NCI-H1105 (cell line): ENCODE measurements at places on chromosomes 1 and 21.

GRCh38 chr1:46399307-46399706 is 5.2 kb downstream of the FAAH start:
- DNase-seq: no peak

- no peak for DNase-seq
Observed at GRCh38 chr21:36188937-36189336, 32.3 kb downstream of the DOP1B start.

DNA sequence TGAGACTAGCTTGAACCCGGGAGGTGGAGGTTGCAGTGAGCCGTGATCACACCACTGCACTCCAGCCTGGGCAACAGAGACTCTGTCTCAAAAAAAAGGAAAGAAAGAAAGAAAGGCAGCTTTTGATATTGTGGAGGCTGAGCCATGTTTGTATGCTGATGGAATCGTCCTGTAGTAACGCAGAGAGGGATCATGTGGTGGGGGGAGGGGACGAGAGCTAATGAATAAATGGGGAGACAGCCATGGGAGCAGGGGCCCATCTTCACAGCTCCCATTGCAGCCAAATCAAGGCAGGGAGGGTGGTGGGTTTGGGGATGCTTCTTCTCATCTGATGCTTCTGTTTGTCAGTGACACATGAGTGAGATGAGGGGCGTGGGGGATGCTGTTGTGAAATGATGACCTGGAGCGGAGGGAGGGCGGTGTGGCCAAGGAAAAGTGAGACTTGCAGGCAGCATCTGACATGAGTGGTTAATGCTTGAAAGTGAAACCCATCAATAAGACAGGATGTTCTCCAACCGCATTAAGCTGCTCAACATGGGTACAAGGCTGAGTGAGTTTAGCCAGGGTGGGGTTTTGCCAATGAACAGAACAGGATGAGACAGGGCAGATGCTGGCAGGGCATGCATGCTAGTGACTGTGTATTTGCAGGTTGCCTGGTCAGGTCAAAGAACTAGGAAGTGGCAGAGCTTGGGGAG is 16.7 kb downstream of the SPATA21 start:
- DNase-seq: no peak

- no peak for DNase-seq
Observed at GRCh38 chr21:41068496-41068895, 99.5 kb upstream of the BACE2 start.

DNA sequence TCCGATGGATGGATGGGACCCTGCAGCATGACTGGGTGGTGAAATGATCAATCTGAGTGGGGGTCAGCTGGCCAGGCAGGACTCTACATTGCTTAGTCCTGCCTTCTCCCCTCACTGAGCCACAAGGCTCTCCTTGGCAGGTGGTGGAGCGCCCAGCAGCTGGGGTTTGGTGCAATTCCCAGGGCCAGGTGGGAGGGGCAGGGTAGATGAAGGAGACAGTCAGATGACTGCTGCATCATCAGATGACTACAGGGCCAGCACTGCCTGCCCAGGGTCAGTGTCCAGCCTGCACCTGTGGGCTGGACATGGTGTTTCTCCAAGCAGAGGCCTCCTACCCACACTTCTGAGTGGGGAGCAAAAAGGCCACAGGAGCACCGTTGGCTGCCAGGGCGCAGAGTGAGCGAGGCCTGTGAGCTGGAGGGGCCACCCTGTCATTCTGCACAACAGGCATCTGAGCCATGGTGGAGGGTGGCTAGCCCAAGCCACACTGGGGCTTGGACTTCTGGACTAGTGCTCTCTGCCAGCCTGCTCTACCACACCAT is 103.9 kb upstream of the EDN2 start:
- DNase-seq: no peak

GRCh38 chr1:76170084-76170483 is 95.5 kb downstream of the ST6GALNAC3 start:
- no peak for DNase-seq

- DNase-seq: no peak
Observed at GRCh38 chr1:235504122-235504493, at the start of gene B3GALNT2. B3GALNT2 (minus strand) TSS chr1:235504452; CDS start chr1:235504252, 200 bp downstream.

DNA sequence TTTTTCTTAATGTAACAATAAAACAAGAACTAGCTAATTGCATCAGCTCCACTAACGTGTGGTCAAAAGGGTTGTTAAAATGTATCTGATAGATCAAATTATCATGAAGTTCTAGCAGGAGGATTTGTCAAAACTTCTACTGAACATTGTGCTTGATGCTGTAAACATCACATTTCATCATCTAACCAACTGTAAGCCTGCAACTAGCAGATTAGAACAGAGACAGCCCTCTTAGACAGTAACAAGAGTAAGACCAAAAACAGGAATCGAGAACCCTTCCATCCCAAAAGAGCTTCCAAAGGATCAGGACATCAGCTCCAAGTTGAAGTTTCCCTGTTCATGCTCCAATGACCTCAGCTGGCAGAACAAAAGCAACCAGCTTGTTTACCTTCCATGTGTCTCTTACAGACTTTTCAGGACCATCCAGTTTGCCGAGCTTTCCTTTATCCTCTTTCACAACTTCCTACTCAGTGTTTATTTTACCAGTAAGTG is 44.6 kb downstream of the NIBAN1 start:
- peak; percentile 72 for DNase-seq

DNA sequence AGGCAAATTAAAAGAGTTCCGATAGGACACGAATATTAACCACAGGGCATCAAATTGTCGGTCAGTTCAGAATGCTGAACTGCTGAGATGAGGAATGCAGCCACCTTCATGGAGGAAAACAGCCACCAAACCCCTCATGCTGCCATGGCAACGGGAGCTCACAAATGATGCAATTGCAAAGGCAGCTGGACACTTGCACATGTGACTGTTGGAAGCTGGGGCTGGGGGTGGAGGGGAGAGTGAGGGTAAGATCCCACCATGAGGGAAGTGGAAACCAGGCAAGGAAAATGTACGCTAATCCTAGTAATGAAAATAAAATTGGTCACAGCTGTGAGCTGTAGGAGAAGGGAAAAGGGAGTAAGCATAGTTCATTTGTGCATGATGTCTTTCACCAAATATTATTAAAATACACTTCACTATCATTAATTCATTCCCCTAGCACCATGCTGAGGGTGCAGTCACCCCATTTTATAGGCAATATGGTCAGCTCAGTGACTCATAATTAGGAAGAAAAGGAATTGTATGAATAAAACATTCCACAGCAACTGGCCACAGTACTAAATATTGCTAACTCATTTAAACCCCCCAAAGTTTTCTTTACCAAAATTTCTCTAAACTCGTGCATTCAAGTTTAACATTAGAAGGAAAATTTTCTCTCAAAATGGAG is 15.3 kb downstream of the BECN2 start:
- DNase-seq: no peak

DNA sequence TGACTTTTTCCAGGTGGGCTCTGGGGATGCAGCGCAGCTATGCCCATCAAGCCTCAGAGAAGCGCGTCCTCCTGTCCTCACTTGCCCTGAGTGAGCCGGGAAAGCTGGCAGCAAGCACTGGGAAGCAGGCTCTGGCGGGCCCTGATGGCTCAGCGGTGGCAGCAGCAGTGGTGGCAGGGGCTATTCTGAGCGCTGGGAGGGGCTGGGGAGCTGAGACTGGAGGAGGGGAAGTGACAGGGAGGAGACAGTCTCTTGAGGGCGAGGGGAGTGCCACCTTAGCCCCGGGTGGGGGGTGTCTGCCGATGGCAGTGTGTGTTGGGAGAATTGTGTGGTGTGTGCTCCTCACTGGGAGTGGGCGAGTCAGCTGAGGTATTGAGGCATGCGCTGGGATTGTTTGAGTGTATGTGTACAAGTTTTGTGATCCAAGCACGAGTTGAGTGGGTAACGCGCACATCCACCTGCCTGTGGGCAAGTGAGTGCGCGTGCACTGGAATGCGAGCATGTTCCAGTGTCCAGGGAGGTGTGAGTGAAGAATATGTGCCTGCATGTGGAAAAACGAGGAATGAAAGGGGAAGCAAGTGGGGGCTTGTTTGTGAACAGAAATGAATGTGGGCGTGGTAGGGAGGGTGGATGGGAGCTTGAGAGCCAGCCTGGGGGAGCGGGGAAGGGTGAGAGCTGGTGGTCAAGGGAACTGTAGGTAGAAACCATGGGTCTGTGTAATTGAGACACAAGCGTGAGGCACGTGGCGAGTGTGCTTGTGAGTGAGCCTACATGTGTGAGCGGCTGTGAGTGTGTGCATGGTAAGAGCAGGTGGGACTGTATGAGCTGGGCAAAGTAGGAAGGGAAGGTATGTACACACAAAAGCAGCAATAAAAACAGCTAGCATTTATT is 2.9 kb upstream of the FOXO6 start:
- no peak for DNase-seq

DNA sequence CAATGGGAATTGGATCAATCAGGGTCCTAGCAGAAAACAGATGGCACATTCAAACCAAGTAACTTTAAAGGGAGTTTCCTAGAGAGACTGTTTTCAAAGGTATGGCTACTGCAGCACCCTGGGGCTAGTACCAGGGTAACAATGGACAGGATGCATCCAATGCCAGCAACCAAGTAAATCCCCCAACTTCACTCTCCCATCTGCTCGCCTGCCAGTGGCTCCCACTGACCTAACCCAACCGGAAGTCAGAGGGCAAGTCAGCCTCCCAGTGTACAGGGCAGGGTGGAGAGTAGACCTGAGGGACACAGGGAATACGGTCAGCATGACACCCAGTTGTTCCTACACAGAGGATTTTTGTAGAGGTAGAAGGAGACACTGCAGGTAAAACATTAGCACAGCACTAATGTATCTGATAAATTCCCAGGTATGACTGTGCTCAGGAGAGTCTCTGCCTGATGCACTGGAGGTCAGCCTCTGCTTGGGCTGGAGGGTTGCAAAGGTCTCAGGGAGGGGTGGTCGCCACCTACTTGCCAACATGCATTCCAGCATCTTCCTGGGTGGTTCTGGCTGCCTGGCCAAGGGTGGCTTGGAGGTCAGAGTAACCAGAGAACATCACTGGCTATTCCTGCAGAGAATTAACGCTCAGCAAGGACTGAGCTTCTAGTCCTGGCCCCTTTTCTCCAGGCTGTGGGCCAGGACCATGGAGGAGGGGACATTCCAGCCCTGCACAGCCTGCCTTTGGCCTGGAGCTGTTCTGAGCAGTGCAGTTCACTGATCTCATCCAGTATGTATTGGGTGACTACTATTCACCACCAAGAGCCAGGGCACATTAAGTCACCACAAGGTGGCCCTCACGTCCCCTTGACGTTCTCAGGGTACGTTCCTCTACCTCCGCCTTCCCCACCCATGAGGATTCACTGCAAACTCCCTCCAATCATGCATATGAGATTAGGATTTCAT is 5.1 kb upstream of the GJA4 start:
- DNase-seq: no peak

- no peak for DNase-seq
Observed at GRCh38 chr1:30660241-30660640, 63.1 kb downstream of the MATN1 start.

DNA sequence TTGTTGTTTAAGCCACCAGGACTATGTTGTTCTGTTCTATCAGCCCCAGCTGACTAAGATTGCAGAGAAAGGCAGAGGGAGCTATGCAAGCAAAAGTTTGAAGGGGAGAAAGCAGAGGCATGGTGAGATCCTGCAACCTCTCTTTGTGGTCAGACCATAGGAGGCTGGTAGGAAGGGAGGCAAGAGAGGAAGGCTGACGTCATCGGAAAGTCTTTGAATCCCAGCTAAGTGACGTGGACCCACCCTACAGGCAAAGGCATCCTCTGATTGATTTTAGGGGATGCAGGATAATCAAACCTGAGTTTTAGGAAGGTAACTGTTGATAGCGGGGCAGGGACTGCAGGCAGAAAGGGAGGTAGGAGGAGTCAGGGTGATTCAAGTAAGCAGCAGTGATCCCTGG is 23.3 kb upstream of the TNNI1 start:
- no peak for DNase-seq

- DNase-seq: no peak
Observed at GRCh38 chr1:4303303-4303702, 351.1 kb upstream of the AJAP1 start.

DNA sequence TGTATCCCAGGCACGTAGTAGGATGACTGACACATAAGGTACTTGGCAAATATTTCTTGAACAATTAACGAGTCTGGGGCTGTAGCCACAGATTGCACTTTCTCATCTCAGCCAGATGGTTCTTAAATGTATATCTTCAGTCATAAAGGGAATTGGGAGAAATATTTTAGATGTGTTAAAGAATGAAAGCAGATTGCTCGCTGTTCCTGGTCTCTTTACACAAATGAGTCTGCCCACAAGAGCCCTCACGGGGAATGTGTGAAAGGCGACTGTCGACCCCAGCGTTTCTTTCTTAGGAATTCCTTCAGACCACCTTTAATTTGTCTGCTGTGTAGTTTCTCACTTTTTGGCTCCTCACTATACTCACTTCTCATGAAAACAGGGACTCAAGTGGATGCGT is 725 bp downstream of the MT1HL1 start:
- DNase-seq: no peak

GRCh38 chr1:157181258-157181657 is 43.1 kb upstream of the ETV3 start:
- no peak for DNase-seq

- no peak for DNase-seq
Observed at GRCh38 chr1:89576013-89576412, 51.4 kb downstream of the LRRC8B start.

- no peak for DNase-seq
Observed at GRCh38 chr1:39157304-39157703, 47.2 kb upstream of the MACF1 start.

- DNase-seq: no peak
Observed at GRCh38 chr1:2639203-2639602, 6.4 kb upstream of the MMEL1 start.

GRCh38 chr1:195954848-195955247 is 653.4 kb downstream of the KCNT2 start:
- no peak for DNase-seq

DNA sequence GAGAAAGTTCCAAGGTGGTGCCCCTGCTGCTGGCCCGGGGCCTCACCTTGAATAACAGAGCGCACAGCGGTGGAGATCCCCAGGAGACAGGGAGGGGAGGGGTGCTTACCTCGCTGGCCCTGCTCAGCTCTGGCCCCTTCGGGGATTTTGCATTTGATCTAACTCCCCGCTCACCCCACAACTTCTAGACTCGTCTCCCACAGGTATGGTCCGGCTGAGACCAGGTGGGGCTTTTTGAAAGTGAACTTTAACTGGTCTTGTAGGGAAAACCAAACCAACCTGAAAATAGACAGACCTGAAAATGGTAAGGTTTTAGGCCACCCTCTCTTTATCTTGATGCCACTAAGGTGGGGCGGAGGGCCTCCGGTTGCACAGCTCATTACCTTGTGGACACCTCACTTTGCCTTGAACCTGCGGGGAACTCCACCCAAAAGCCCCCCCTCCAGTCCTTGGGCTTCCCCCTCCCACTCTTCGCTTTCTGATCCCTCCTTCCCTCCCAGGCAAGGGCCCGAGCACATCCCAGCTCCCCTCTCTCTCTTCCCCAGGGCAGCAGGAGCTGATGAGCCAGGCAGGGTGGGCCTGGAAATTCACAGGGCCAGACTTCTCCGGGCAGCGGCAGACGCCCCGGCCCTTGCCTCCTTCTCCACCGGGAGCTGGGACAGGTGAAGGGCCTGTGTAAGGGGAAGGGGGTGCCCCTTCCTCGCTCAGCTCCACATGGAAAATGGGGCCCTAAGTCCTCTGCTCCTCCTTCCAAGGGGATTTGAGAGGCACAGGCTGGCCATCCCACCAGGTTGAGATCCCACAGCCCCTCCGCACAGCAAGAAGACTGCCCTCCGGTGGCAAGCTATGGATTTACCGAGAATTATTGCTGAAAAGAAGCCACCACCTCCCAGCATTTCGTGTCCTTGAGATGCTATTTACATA is 16.1 kb downstream of the TNFRSF8 start:
- DNase-seq: peak; percentile 10
